ENCODE measurements at places on chromosomes 3 and 15.
A peak's percentile ranks its signal among the peaks of the same experiment; 100 is the strongest.

GRCh38 chr15:57635300-57635909 is 43.7 kb downstream of the MYZAP start:
- no peak for DNase-seq

DNA sequence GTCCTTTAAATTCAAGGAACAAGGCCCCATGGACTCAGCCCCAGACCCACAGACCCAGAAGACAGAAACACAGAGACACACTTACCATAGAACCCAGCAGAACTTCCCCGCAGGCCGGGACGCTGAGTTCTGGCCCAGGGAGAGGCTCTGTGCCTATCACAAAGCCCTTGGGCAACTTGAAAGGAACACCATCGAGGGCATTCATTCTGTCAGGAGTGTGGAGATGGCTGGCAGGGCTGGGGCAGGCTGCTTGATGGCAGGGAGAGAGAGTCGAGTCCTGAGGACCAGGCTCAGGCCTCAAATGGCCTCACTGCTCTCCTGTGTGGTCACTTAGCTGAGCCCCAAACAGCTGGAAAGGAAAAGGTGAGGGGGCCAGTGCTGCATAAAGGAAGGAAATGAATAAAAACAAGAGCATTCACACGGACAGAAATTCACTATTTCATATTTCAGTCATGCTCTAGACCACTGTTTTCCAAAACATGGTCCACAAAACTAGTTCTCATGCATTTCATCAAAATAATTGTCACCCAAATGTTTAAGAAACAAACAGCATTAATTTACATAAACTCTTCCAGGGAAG is 8.9 kb downstream of the UBAP1L start:
- no peak for DNase-seq

DNA sequence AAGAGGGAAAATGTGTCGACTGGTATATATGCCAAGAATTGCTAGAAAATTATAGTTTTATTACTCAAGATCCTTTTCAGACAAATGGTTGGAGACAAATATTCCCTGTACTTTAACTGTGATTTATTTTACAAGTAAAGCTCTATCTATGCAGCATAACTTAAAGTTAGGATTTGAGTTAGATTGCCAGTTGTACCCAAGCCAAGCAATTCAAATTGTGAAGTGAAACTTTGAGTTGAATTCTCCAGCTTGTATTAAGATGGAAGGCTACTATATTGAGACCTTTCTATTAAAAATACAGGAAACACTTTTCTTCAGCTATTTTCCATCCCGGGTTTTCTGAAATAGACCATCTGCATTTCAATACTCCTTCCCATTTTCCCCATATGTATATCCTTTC is 333.1 kb upstream of the RBMS3 start:
- no peak for DNase-seq

DNA sequence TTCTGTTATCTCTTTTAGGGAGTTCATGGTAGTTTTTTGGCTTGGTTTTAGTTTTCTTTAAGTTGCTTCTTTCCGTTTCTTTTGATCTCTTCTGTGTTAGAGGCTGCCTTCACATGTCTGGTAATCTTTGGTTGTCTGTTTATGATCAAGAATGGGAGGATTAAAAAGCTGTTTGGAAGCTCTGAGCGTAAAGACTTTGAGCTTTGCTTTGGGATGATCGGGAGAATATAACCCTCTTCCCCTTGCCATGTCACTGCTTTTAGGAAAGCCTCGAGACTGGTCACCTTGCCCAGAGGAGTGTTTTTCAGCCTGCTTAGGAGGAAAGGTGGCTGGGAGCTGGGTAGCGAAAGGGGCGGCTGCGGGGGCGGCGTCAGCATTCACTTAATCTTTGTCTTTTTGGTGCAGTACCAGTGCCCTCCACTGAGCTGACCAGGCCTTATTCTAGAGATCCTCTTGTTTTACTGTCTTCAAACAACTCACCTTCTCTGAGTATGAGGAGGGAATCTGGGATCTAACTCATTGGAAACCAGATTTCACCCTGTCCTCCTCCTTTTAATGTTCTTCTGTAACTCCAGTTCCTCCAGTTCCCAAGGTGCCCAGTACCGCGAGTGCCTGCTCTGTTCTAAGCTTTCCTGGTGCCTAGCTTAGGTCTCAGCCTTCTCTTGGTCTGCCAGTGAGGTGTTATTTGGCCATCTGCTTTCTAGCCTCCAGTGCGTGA is 15.5 kb downstream of the TATDN2 start:
- DNase-seq: no peak

GRCh38 chr15:38129531-38130204 is 123.0 kb upstream of the SPRED1 start:
- DNase-seq: peak; percentile 100

- no peak for DNase-seq
Measured at GRCh38 chr3:191070762-191071403, 128.2 kb upstream of the OSTN start.

- DNase-seq: no peak
Measured at GRCh38 chr3:154250291-154250690, 74.0 kb downstream of the DHX36 start.

GRCh38 chr3:15220661-15221060 is 14.6 kb downstream of the CAPN7 start:
- DNase-seq: no peak

GRCh38 chr15:27238707-27239423 is 267.9 kb downstream of the GABRG3 start:
- no peak for DNase-seq

- DNase-seq: no peak
Measured at GRCh38 chr3:29447946-29448627, 167.2 kb downstream of the RBMS3 start.

GRCh38 chr15:73403171-73403570 is 34.4 kb upstream of the HCN4 start:
- DNase-seq: no peak

DNA sequence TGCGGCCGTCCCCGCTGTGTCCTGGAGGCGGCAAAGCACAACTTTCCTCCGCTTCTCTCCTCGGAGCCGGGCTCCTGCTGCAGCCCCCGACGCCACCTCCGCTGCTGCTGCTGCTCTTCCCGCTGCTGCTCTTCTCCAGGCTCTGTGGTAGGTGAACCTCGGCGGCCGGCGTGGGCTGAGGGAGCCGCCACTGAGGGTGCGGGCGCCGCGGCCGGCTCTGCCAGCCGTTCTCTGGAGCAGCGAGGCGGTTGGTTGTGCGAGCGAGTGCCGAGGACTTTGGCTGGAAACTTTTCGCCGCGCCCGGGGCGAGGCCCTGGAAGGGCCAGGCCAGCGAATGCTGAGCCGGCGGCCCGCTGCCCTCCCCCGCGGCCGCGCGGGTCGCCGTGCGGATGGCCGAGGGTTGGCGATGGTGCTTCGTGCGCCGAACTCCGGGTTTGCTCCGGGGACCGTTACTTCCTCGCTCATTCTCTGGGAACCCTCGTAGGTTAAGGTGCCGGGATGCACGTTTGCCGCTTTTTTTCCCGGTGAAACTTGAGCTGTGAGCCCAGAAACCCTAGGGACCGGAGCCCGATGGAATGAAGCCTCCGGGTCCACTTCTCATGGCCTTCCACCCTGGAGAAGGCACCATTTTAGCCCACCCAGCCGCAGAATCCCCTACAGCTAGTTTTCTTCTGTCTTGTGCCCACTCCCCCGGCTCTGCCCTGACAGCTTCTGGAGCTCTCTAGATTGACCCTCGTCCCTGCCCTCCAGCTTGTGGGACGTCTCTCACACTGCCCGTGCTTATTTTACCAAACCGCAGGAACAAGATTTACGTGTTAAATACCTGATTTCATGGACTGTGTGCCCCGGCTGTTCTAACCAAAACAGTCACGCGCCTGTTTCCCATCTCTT is 660 bp downstream of the NECTIN3 start:
- no peak for DNase-seq

GRCh38 chr15:69755551-69756310 is 303.1 kb downstream of the RPLP1 start:
- DNase-seq: no peak

DNA sequence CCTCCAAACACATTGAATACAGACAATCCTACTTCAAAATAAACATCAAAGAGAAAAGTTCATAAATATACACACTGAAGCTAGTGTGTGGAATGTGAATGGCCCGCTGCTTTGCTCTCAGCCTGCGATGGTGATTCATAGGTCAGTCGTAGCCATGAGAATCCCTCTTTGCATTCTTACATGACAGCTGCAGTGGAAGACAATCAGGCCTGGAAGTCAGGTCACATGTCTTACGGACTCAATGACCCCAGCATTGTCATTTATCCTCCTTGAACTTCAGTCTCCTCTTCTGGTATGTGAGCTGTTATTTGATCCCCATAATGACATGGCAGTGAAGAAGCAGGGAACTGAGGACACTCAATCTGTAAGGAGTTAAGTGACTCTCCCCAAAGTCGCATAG is 217.8 kb upstream of the EOMES start:
- no peak for DNase-seq

GRCh38 chr3:169750665-169751064 is 14.2 kb downstream of the TERC start:
- no peak for DNase-seq

DNA sequence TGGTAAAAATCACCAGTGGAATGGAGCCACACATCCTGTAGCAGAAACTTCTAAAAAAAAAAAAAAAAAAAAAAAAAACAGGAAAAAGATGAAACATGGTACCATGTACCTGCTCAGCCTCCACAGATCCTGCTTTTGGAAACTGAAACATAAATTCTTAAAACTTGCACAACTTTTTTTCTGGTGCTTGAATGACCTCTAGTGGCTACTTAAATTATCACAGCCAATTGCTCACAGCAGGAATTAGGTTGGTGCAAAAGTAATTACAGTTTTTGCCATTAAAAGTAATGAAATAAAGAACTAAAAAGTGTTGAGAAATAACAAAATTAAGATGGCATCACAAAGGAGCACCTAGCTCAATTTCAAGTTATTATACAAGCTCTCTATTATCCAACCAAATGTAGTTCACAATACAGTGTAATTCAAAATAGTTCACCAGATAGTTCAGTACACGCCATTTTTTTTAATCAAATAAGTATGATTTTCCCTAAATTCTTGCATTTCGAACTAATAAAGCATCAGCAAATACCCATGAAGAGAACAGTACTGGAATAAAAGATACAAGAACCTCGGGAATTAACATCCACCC is 80.6 kb downstream of the ULK4 start:
- peak; percentile 21 for DNase-seq

DNA sequence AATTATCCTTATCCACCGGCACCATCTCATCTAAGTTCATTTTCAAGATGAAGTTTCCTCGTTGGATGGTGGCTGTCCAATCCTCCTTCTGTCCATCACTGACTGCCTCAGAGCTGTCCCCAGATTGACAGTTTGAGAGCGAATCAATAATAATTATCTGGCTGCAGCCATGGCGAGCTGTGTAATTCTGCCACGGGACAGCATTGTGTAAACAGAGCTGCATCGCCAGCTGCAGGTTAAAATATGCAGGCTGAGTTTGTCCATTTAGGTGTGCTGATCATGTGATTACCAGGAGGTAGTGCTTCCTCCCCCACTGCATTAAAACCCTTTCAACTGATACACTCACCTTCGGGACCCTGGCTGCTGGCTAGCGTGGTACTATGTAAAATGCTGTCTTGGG is 461.9 kb upstream of the ONECUT1 start:
- no peak for DNase-seq

GRCh38 chr3:158801201-158801600 is 653 bp upstream of the MFSD1 start:
- DNase-seq: no peak

DNA sequence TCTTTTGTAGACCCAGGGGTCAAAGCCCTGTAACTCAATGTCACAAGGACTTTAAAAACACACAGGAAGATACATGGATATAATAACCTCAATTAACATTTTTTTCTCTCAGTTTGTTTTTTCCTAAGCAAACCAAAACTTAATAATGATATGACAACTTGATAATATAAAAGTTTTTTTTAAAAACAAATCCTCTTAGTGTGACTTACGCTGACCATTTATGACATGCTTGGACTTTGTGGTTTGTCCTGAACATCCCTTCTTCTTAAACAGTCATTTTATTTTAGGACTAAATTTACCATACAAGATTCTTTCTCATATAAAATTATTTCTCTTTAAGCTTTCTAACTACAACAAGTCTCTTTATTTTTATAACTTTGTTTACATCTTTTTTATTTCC is 25.4 kb upstream of the FAM3D start:
- DNase-seq: peak; percentile 29

DNA sequence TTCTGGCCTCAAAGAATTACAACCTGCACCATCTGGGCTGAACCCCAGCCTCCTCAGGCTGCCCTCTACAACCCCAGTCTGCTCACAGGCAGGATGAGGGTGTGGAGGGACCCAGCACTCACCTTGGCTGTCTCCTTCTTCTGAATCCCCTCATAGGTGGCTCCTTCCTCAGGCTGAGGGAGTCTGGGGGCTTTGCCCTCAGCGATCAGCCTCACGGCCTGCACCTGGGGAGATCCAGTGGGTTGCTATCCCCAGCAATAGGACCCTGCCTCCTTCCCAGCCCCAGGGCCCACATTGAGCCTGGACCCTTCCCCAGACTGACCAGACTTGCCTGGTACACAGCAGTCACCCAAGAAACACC is 25.1 kb downstream of the ALDH1L1 start:
- DNase-seq: no peak

- no peak for DNase-seq
Measured at GRCh38 chr15:71562251-71562650, 248.1 kb upstream of the NR2E3 start.

DNA sequence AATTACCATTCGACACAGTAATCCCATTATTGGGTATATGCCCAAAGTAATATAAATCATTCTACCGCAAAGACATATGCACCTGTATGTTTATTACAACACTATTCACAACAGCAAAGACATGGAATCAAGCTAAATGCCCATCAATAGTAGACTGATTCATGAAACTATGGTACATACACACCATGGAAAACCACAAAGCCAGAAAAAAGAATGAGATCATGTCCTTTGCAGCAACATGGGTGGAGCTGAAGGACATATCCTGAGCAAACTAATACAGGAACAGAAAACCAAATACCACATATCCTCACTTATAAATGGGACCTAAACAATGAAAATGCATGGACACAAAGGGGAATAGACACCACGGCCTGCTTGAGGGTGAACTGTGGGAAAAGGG is 11.1 kb upstream of the MCF2L2 start:
- DNase-seq: no peak

- no peak for DNase-seq
Measured at GRCh38 chr3:129794311-129795185, 99.0 kb downstream of the TMCC1 start.

- DNase-seq: no peak
Measured at GRCh38 chr3:111352585-111352984, 189.4 kb upstream of the CD96 start.

DNA sequence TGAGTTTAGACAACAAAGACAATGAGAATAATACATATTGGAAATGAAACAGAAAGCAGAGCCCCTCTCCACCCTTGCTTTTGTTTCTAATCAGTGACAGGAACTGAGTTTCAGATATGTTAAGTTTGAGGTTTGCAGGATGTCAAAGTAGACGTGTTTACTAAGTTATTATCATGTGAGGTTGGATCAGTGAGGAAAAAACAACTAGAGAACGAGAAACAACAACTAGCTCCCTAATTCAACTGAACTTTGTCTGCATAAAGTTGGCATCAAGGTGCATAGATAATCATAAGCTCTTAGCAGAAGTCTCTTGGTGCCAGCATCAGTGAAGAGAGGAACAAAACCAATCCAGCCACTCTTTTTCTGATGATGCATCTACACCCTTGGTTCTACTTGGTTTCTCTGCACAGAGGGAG is 491.1 kb upstream of the NR2F2 start:
- DNase-seq: no peak

Data from HFF-Myc (cell line).